ENCODE measurements at places on chromosomes 3 and 15.

GRCh38 chr15:62138124-62138523 is 27.0 kb downstream of the C2CD4B start:
- no peak for DNase-seq

GRCh38 chr15:90762109-90762508 is 45.0 kb downstream of the BLM start:
- no peak for DNase-seq

DNA sequence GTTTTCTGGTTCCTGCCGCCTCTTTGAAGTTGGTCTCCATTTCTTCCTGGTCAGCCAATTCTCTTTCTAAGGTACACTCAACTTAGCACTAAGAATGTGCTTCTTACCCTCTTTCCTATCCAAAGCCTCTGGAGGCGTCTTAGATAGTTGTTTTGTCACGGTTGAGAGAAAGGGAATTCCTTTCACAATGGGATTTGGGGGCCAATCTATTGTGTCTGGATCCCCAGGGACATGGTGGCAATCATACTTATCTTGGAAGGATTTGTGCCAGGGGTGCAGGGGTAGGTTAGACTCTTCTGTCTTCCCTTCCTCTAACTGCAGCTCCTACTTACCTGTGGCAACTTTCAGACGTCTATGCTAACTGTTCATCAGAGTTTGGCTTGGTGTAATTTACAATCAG is 287.1 kb downstream of the SOX2 start:
- DNase-seq = no peak

- DNase-seq = no peak
Observed at GRCh38 chr15:58980351-58980939, 7.0 kb upstream of the RNF111 start.

- DNase-seq = no peak
Observed at GRCh38 chr15:51869060-51869421, 39.6 kb downstream of the TMOD3 start.

- DNase-seq = no peak
Observed at GRCh38 chr15:41804916-41805666, 22.8 kb upstream of the JMJD7 start.

- no peak for DNase-seq
Observed at GRCh38 chr3:141945726-141946485, 69.5 kb downstream of the ATP1B3 start.

DNA sequence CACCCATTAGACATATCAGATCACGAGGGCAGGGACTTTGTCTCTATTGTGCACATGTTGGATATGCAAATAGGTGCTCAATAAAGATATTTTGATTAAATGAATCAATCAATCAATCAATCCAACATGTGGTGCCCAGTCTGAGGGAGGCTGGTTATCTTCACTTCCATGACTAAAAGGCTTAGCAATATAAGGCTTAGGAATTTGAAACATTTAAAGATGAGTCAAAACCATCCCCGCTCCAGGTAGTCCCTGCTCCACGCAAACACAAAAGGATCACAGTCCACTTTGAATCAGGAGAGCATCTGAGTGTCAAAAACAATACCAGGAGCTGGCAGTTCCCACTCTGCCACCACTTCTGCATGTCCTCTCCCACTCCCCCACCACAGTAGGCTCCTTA is 25.8 kb upstream of the PRICKLE2 start:
- no peak for DNase-seq

- no peak for DNase-seq
Observed at GRCh38 chr3:52879090-52879489, 18.3 kb downstream of the STIMATE start.

DNA sequence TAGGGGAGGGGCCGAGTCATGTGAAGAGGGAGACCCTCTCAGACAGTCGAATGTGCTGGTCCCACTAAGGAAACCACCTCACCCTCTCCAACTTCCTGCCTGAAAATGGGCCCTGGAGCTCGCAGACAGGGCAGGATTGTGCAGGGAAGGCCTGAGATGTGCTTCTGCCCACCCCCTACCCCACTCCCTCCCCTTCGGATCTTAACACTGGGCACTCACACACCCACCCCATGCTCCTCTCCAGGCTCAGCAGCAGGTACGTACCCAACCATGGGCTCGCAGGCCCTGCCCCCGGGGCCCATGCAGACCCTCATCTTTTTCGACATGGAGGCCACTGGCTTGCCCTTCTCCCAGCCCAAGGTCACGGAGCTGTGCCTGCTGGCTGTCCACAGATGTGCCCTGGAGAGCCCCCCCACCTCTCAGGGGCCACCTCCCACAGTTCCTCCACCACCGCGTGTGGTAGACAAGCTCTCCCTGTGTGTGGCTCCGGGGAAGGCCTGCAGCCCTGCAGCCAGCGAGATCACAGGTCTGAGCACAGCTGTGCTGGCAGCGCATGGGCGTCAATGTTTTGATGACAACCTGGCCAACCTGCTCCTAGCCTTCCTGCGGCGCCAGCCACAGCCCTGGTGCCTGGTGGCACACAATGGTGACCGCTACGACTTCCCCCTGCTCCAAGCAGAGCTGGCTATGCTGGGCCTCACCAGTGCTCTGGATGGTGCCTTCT is 20.0 kb downstream of the ATRIP start:
- DNase-seq = no peak

DNA sequence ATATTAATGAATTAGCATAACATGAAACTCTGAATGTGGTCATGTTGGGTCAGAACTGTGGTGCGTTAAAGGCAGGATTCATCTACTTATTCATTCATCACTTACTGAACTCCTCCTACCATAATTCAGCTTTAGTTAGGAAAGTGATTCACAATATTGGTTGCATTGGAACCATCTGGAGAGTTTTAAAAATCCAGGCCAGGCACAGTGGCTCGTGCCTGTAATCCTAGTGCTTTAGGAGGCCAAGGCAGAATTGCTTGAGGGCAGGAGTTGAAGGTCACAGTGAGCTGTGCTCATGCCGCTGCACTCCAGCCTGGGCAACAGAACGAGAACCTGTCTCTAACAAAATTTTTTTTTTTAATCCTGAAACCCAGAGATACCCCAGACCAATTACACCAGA is 44.2 kb upstream of the ATG7 start:
- no peak for DNase-seq

GRCh38 chr3:159757341-159758060 is 231.1 kb upstream of the IL12A start:
- DNase-seq = no peak

DNA sequence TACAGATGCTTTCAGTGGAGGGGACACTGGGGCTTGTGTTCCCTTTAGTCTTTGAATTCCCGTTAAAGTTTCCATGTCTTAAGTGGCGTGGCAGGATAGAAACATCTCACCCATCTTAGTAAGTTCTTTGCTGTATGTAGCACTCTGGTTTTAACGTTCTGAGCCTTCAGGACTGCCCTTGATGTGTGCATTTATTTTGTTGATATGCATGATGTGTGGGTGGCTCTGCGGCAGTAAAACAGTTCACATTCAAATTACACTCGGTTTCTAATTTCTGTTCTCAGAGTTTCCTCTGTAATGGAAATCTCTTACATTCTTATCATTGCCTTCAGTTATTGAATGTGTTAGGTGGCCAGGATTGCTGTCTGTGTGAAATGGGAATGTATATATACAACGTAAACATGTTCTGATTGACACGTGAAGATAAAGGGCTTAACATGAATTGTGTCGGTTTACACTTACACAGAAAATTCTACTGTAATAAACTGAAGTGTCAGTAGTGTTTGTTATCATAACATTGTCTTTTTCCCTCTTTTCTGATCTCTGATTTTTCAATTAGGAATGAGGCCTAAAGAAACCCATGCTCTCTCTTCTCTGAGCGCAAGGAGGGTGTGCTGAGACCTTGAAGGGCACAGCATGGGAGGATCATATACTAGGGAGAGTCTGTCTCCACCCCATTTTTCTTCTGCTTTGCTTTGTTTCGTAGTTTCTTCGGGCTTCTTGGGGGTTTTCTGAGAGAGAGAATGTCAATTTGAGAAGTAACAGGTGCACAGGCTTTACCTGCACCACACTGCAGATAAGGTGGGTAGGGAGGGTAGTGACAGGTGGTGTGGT is 51.5 kb downstream of the IGF1R start:
- DNase-seq = no peak

DNA sequence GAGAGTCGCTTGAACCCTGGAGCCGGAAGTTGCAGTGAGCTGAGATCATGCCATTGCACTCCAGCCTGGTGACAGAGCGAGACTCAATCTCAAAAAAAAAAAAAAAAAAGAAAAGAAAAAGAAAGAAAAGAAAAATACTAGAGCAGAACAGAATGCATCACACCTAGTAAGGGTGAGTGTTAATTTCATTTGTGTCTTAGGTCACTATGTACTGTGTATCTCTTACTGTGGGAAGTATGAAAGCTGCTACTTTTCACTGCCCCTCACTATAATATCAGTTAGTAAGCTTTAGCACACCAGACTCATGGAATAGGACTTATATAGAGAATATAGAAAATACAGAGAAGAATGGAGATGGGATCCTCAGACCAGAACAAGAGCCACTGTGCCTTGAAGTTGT is 45.9 kb upstream of the RASA2 start:
- no peak for DNase-seq

DNA sequence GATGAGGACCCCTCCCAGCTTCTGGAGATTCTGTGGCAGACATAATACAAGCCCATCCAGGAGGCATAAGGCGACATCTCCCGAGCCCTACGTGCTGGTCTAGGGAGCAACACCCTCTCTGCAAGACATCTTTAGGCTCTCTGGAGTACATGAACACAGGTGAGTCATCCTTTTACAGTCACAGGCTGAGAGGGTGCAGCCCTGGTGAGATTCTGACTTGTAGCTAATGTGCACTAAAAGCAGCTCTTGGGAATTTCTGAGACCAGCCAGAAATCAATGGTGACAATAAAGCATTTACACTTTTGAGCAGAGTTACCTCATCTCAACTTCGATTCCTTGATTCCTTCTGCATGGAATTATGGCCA is 131.1 kb downstream of the XXYLT1 start:
- DNase-seq = no peak

GRCh38 chr3:183161552-183162336 is 790 bp downstream of the LAMP3 start:
- no peak for DNase-seq

DNA sequence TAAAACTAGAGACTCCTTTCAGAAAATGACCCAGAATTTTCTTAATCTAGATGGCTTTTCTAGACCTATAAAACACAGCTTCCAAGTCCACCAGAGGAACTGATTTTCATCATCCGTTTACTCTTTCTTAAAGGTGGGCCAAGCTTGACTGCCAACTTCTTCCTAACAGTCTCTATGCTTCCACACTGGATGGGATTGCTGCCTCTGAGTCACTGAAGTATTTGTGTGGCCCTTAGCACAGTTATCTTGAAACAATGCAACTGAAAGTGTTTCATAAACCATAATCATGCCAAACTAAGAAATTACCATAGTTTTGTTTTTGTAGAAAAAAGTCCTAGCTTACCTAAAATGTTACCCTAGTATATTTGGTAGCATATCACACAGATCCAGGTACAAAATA is 985.7 kb downstream of the TUSC7 start:
- no peak for DNase-seq

DNA sequence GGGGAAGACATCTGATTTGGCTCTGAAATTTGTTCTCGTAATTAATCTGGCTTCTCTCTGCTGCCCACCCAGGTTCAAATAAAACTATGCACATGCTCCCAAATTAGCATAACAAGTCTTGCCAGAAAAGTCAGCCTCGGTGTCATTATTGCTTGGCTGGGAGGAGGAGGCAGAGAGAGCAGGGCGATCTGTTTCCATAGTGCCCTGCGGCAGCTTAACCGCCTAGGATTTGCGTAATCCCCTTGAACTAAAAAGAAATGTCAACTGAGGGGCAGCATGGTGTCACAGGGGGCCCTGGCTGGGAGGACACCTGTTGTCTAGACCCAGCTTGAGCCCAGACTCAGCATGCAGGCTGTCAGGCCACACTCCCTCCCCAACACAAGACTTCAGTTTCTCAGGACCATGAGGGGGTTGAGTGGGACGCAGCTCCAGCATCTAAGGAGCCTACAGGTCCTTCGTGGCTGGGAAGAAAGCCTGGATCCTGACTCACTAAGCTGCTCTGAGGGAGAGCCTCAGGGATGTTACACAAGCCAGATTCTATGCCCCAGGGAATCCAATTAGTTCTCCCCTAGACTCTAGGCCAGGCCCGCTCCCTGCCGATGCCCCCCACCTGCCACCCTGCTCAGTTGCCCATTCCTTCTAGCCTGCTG is 17.3 kb downstream of the MRPS11 start:
- no peak for DNase-seq

DNA sequence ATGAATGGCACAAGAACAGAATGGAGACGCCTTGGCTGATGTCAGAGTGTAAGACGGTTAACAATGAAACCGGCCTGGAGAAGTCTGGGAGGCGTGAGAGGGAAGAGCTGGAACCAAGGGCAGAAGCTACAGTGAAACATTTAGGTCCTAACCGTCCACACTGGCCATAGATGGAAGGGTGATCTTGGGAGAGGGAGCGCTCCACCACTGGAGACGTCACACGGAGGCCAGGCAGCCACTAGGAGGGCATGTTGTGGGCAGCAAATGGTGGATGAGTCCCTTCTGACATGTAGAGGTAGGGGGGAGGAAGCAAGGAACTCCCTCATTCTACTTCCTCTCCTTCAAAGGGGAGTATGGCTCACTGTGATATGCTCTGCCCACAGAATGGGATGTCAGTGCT is 23.8 kb downstream of the FEM1B start:
- DNase-seq = no peak

GRCh38 chr3:190252080-190252479 is 70.2 kb downstream of the CLDN1 start:
- no peak for DNase-seq

GRCh38 chr15:66369773-66370651 is 13.5 kb upstream of the TIPIN start:
- DNase-seq = no peak

- DNase-seq = no peak
Observed at GRCh38 chr3:130838898-130839600, 54.8 kb upstream of the ATP2C1 start.

GRCh38 chr3:7423036-7423435 is 562.1 kb downstream of the GRM7 start:
- DNase-seq = no peak

DNA sequence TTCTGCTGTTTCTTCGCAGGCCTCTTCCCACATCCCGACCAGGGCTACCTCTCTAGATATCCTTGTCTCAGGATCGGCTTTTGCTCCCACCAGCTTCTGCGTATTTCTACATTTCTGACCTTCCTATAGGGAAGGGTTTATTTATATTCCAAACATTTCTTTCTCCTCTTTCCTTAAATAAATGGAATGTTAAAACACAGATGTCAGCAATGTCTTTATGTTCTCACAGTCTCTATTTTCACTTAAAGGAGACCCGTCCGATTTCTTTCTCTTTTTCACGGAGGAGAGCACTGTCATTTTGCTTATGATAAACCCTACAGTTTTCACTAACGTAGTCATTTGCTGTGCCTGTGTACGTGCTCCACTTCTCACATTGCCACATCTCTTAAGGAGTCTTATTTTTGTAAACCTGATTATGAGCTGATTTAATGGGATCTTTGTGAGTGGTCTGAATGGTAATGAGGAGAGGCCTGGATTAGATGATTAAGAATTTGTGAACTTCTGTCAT is 630 bp downstream of the KIF15 start:
- DNase-seq = no peak

DNA sequence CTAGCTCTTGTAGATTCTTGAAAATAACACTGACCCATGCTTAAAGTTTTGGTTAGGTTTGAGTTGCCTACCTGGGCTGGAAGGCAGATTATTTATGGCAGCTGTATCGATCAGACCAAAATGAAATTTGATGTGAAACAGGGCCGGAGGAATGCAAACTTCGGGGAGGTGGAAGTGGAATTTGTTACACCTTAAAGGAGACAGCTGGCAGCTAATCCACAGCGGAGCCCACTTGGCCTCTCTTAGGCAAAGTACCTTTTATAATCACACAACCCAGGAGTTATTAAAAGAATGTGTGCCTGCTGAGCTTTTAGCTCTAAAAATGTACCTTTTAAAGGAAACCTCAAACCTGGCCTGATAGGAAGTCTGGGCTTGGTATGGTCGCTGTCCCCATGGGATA is 250.9 kb upstream of the TPM1 start:
- no peak for DNase-seq

Measured in stimulated activated CD8-positive, alpha-beta memory T cell treated with anti-CD3 and anti-CD28 coated beads, Interleukin-15, amount 100 ng/mL, for 48 hours (primary cell).